ENCODE measurements at places on chromosomes 1 and 21. TPM values are rescaled to one million over a fixed set of nuclear protein-coding genes. Genes with fewer than 3 reads are reported as not detected.

ZNF695 gene
- total RNA-seq: 21.8 TPM

VWA5B1 gene
- total RNA-seq: 0.30 TPM

L1TD1 gene
- total RNA-seq: 10.1 TPM

SETSIP gene
- total RNA-seq: not detected

C1orf210 gene
- total RNA-seq: not detected

GFI1 gene
- total RNA-seq: 0.16 TPM

PRELP gene
- total RNA-seq: 2.9 TPM

ETV3L gene
- total RNA-seq: 0.23 TPM

OLFML2B gene
- total RNA-seq: 5.8 TPM

TNNT2 gene
- total RNA-seq: not detected

SLC45A3 gene
- 14.0 TPM for total RNA-seq

MR1 gene
- not detected for total RNA-seq

LYSMD1 gene
- 11.2 TPM for total RNA-seq

PRDM16 gene
- 11.7 TPM for total RNA-seq

STUM gene
- total RNA-seq: 1.1 TPM

KIF14 gene
- total RNA-seq: 22.0 TPM

WDR26 gene
- 65.5 TPM for total RNA-seq

CD84 gene
- total RNA-seq: not detected

TMEM52 gene
- 4.6 TPM for total RNA-seq

KCNN3 gene
- 0.84 TPM for total RNA-seq

HHAT gene
- 5.5 TPM for total RNA-seq

AURKAIP1 gene
- 128 TPM for total RNA-seq

ERICH3 gene
- not detected for total RNA-seq

KLF17 gene
- 0.34 TPM for total RNA-seq

CACYBP gene
- total RNA-seq: 172 TPM

RPTN gene
- total RNA-seq: not detected

OR2L13 gene
- total RNA-seq: not detected

PLEKHA6 gene
- total RNA-seq: 4.5 TPM

ST6GALNAC3 gene
- total RNA-seq: 19.4 TPM

GPR3 gene
- total RNA-seq: 6.1 TPM

IGSF9 gene
- 24.5 TPM for total RNA-seq

SAMD13 gene
- total RNA-seq: 2.3 TPM

AADACL3 gene
- not detected for total RNA-seq

C1orf105 gene
- total RNA-seq: not detected

MCOLN2 gene
- total RNA-seq: 1.0 TPM

ORC1 gene
- total RNA-seq: 36.9 TPM

ASTN1 gene
- total RNA-seq: 21.8 TPM

SLC26A9 gene
- 0.16 TPM for total RNA-seq

FABP3 gene
- 14.0 TPM for total RNA-seq

CTSE gene
- not detected for total RNA-seq

ZFP69B gene
- 14.3 TPM for total RNA-seq

CA6 gene
- total RNA-seq: not detected

ADGRB2 gene
- total RNA-seq: 18.8 TPM

SV2A gene
- 49.5 TPM for total RNA-seq

S100A13 gene
- total RNA-seq: 33.7 TPM

MMP23B gene
- total RNA-seq: 1.7 TPM

IFI44L gene
- total RNA-seq: 0.05 TPM

Measured in neural crest cell (in vitro differentiated cells).